ENCODE measurements at places on chromosomes 12 and 14.

GRCh38 chr14:59422069-59422881, 42.9 kb downstream of the GPR135 start:
- DNase-seq: peak; percentile 38

GRCh38 chr12:81417056-81417455, 339.2 kb downstream of the ACSS3 start:
- DNase-seq: no peak

DNA sequence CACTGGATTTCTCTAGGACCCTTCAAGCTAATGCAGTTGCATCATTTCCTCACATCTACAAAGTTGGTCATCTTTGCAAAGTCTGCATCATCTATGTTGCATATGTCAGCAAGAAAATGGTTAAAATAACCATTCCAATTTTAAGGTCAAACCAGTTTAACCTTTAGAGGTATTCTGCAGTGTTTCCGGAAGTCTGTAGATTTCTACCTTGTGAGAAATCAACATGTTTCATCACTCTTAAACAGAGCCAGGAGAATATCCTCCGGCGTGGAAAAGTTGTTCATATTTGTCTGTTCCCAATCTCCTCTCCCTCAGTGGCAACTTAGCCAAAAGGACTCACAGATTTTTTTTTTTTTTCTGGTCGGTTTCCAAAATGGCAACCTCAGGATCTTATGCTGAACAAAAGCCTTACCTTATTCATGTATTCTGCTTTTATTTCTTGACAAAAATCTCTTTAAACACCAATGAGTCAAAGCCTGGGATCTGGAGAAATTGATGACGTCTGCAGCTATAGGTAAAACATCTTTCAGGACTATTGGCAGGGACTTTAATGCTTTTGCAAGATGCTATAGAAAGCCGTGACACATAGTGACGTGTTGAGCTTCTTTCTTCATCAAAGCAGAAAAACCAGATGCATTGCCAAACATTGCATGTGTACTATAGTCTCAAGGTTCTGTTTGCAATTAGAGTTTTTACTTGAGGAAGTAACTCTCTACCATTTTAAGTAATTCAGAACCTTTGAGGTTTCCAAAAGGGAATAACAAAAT, 16.0 kb upstream of the CDK17 start:
- no peak for DNase-seq

DNA sequence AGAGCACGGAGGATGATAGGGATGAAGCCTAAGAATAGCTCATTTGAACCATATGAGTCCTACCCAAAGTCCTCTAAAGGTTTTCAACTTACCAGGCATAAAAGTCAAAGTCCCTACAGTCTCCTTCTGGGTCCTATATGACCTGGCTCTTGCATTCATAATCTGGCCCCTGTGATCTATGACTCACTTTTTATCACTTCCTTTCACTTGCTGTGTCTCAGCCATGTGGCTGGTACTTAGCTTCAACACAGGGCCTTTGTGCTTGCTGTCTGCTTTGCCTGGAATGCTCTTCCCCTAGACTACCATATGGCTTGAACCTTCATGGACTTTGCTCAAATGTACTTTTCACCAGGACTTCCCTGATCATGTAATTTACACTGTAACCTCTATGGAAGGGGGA, 137.6 kb upstream of the TMTC1 start:
- no peak for DNase-seq

GRCh38 chr14:25111061-25111601, 61.2 kb upstream of the STXBP6 start:
- no peak for DNase-seq

GRCh38 chr14:24688030-24688658, 54.2 kb upstream of the GZMB start:
- DNase-seq: no peak

GRCh38 chr14:92247341-92247740, 75.6 kb upstream of the SLC24A4 start:
- no peak for DNase-seq

DNA sequence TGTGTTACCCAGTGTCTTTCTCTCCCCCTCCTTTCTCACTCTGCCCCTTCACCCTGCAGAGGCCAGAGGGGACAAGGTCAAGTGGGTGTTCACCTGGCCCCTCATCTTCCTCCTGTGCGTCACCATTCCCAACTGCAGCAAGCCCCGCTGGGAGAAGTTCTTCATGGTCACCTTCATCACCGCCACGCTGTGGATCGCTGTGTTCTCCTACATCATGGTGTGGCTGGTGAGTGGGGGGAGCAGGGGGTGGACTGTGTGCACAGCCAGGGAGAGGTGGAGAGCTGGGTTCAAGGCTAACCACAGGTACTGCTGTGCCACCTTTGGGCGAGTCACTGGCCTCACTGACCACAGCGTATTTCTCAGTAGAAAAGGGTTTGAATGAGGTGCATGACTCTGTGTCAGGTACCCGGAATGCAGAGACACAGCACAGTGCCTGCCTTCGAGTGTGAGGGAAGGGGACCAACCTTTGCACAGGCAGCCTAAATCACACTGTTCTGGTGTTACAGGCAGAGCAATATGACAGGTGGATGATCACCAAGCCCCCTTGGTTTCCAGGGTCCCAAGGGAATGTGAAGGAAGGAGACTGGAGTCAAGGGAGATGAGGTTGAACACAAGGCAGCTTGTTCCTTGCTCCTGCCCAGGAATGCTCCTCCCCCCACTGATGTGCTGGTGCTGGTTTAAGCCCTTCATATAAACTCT, 30.8 kb upstream of the RIN3 start:
- DNase-seq: no peak

DNA sequence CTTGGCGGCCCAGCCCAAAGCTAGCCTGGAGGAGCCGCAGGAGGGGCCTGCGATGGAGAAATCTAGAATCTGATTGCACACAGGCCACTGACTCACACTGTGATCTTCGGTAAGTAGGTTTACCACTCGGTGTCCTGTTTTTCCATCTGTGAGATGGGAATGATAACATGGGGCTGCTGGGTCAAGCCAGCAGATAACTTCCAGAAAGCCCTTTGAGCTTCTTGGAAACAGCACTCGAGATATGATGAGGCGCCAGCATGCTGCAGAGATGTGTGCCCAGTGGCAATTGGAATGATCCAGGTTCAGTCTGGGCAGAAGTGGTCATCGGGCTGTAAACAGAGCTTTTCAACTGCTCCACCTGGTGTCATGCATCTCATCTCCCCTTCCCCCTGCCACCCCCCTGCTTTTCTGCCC, 771.3 kb upstream of the TBX3 start:
- no peak for DNase-seq

- DNase-seq: no peak
Observed at GRCh38 chr14:104515059-104515810, 64.3 kb upstream of the C14orf180 start.

- DNase-seq: no peak
Observed at GRCh38 chr14:48771717-48772116, 814.5 kb downstream of the RPS29 start.

DNA sequence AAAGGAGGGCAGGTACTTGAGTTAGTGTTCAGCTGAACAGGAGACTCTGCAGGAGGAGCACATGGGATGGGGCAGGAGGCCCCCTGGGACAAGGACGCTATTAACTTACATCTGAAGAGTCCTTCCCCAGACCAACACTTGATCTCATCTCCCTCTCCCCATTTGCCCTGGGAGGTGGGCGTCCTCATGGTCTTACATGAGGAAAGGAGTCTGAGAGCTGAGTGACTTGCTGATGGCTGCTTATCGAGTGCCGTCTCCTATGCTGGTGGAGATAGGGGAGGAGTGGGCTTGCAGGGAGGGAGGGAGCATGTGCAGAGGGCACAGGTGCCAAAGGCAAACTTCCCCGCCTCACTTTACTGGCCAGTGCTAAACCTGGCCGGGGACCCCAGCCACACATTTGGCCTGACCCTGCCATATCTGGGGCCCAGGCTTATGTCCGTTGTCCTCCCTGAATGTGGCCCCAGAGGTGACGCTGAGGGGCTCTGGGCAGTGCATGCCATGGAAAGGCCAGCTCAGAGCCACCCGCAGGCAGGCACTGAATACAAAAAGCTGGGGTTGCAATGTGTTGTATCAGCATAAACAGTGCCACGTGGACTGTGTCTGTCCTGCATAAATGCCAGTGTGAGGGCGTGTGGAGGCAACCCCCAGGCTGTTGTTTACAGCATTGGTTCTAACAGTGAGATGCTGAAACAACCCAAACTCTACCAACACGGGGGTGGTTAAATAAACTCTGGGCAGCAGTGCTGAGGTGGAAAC, 29.4 kb downstream of the FAIM2 start:
- no peak for DNase-seq

DNA sequence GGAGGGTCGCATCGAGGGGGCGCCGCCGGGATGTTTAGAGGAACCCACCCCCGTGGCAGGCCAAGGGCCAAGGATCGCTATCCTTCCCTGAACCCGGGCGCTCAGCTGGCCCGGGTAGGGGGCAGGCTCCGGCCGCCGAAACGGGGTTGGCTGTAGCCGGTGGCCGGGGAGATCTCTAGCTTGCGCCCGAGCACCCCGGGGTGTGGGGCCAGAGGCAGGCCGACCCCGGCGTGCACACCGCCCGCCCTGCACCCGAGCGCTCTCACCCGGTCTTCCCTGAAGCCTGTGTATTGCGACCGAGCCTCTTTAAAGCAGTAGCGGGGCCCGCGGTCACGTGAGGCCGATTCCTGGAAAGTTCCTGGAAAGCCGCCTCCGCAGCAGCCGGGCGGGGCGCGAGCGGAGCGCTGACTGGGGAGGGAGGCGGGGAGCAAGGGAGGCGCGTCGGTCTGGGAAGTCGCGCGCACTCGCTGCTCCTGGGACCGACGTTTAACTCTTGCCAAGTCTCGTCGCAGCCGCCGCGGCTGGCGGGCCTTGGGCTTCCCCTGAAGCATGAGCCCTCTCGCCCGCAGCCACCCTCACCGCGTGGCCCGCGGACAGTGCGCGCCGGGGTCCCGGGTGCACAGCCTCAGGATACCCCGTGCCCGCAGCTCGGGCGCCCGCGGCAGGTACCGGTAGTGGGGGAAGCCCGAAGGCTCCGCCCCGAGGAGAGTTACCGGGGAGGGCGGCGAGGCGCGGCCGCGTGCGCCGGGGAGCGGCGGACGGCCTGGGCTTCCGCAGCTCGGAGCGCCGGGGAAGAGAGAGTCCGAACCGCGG, 1.7 kb upstream of the SOCS2 start:
- peak; percentile 86 for DNase-seq

DNA sequence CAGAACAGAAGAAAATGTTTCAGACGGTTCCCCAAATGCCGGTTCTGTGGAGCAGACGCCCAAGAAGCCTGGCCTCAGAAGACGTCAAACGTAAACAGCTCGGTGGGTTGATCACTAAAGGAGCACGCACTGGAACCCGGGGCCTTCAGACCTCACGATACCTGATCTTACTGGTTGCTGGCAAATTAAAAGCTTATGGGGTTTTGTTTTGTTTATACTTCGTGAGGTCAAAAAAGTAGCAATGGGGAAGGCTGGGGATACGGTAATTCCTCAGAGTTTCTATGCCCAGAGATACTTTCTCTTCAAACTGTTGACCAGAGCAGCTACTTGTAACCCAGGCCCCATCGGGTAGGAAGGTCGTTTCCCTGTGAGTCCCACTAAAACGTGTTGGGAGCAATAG, 1.7 kb downstream of the CDKN1B start:
- DNase-seq: no peak

DNA sequence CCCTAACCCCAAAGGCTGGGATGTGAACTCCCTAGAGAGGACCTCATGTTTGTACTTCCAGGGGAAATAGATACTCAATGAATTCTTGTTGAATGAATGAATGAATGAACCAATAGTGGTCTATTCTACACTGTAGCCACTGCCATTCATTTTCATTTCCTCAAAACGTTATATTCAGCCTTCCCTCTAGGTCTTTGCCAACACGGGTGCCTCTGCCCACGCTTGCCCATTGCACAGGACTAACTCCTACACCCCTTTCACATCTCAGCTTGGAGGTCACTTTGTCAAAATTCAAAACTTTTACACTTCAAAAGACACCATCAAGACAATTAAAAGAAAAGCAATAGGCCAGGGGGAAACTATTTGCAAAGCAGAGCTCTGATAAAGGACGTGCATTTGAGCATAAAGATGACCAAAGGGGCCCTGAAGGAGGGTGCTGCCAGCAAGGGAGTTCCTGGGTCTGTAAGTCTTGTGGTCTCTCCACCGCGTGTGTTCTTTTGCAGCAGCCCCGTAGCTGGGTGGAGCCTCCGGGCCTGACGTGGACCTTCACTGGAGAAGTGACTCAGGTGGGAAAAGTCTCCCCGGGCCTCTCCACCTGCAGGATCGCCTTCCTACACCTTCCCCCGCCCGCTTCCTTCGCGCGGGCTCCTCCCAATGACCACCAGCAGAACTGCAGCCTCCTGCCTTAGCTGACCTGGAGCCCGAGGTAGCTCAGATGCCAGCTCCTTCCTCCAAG, 31.5 kb downstream of the TMEM63C start:
- DNase-seq: peak; percentile 76

GRCh38 chr12:121405211-121405610, 5.3 kb downstream of the RNF34 start:
- no peak for DNase-seq

DNA sequence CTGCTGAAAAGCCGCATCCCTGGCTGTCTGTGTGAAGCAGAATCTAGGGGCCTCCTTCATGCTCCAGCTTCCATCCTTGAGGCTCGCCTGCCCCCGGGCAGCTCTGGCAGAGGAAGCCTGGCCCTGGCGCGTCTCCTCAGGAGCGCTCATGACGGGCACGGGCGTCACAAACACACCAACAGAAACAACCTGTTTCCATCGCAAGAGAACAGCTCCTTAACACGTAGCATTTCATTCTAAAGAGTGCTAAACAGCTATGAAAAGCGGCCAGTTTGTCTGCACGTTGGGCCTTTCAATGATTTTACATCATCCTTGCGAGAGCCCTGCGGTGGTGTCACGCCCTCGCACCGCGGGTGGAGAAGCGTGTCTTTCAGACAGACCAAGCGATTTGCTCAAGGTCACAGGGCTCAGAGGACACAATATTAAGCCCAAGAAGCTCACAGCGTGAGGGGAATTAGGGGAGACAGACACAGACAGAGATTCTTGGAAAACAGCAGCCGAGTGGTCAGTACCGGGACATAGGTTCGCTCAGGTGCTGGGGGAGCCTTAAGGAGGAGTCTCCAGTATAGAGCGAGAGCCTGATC, 4.9 kb downstream of the ADGRD1 start:
- DNase-seq: no peak

DNA sequence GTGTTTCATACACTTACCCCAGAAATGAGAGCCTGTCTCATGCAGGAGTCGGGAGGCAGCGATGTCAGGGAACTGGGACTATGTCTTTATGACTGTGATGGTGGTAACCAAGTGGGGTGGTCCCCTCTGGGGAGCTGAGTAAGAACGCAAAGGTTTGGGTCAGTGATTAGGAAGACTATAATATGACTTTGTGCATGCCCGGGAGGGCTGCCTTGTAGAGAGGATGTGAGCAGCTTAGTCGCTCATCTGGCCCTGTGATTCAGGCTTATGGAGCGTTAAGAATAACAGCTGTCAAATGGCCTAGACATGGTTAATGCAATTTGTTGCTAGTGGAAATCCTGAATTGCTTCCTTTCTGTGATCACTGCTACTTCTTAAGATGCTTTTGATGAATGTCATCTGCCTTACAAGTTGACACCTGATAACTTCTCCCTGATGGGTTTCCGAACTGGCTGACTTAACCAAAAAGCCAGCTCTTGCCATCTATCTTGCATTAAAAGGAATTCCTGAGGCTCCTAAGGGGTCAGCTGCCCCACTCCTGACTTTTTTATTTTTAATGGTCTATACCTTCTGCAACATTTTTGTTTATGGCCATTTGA, 35.4 kb upstream of the AACS start:
- DNase-seq: no peak

GRCh38 chr12:524167-524951, 64.6 kb downstream of the B4GALNT3 start:
- DNase-seq: peak; percentile 65
